ENCODE measurements at places on chromosomes 12 and 14.

DNA sequence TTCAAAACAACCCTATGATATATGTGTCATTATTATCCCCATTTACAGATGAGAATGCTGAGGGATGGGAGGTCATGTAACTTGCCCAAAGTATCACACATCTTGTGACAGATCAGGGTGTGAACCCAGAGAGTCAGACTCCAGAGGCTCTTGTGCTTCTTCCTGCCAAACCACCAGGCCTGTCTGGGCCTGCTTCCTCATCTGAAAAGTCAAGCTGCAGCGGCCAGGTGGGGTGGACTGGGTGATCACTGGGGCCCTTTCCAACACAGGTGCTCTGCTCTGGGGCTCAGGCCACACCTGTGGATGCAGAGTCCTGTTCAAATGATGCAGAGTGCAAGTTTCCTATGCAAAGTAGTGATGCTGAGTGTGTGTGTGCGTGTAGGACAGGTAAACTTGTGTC is 26.7 kb downstream of the TSPAN11 start:
- DNase-seq, result no peak

DNA sequence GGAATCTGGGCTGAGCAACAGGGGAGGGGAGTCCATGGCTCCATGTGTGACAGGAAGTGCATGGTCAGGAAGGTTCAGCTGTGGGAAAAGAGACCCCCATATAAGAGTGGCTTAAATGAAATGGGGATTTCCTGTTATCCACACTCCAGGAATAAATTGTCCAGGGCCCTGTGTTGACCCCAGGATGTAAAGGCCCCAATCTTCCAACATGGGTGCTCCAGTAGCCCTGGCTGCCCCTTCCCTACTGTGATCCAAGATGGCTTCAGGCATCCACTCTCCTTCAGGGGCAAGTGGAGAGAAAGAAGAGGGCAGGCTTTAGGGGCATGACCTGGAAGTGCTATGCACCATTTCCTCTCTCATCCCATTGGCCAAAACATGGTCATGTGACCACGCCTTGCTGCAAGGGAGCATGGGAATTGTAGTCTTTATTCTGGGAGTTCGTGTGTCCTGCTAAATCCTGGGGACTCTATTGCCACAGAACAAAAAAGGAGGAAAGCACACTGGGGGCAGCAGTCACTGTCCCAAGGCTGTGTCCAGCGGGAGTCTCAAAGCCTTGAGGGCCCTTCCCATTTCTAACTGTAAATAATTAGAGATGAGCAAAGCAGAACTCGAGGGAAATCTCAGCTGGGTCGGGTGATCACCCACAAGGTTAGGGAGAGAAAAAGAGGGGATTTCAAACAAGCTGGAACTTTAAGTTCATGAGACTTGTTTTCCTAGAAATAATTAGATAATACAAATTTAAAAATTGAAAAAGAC is 289.2 kb downstream of the ADGRD1 start:
- no peak for DNase-seq

GRCh38 chr12:127823801-127824200 is 443.2 kb upstream of the TMEM132C start:
- no peak for DNase-seq

- DNase-seq, result no peak
Measured at GRCh38 chr12:44654646-44655639, 221.2 kb downstream of the NELL2 start.

DNA sequence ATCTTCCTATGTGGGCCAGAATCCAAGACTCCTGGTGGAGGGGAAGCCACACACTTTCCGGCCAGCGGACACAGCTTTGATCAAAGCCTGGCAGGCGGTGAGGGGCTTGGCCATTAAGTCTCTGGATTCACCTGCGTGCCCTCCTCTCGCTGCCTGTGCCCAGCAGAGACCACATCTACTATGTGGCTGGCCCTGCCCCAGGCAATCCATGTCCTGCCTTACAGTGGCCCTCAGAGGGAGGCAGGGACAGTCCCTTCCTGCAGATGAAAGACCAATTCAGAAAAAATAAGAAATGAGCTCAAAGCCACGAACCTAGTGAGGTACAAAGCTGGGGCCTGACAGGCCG is 82.7 kb upstream of the GPR68 start:
- DNase-seq, result no peak

DNA sequence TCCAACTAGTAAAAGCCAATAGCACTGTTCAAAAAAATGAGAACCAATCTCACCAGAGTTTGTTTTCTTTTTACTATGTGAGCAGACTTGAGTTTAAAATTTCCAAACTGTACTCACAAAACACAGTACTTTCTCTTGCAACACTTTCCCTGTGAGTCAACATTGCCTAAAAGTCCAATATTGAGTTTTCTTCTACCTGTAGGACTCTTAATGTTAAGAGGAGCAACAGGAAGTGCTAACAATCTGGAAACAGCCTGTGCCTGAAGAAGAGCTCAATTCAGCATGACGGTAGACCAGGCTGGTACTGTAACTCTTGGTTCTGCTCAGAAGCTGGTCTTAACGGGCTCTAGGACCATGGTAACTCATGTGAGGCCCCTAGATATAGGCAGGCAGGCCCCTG is 144.3 kb downstream of the MED13L start:
- DNase-seq, result no peak

DNA sequence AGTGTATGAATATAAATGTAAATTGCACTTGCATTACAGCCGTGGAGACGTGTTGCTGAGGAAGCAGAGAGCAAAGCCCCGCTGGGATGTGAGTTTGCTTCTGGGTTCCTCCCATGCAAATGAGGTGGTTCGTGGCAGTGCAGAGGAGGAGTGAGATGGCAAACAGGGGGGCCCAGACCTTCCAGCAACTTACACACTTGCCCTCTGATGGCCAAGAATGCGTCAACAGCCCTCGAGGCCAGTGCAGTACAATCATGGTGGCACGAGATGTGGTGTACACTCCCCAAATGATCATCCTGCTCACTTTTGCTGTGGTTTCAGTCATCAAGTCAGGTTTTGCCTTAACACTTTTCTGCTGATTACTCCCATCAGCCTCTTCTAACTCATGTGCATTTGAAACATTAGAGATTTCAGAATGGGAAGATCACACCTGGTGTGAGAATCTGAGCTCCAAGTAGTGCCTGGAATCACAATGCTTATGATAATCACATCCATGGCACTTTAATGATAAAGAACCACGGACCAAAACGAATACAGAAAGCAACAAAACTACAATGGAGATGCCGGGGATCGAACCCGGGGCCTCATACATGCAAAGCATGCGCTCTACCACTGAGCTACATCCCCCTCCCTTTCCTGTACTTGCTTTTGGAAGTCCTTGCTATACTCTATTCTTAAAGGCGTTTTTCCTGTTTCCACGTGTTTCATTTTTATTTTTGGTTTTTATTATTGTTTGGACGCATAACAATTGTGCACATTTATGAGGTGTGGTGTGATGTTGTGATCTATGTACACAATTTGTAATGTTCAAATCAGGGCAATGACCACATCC is 7.0 kb upstream of the UBC start:
- peak; percentile 64 for DNase-seq
